K562 (cell line): ENCODE measurements at places on chromosomes 5 and 9. TPM values are rescaled to one million over a fixed set of nuclear protein-coding genes. Genes with fewer than 3 reads are reported as not detected.

- no peak for DNase-seq
Observed at GRCh38 chr9:104177003-104177611, 83.0 kb downstream of the SMC2 start.

GRCh38 chr5:59597690-59598546 is 295.6 kb downstream of the PDE4D start:
- DNase-seq = no peak

DNA sequence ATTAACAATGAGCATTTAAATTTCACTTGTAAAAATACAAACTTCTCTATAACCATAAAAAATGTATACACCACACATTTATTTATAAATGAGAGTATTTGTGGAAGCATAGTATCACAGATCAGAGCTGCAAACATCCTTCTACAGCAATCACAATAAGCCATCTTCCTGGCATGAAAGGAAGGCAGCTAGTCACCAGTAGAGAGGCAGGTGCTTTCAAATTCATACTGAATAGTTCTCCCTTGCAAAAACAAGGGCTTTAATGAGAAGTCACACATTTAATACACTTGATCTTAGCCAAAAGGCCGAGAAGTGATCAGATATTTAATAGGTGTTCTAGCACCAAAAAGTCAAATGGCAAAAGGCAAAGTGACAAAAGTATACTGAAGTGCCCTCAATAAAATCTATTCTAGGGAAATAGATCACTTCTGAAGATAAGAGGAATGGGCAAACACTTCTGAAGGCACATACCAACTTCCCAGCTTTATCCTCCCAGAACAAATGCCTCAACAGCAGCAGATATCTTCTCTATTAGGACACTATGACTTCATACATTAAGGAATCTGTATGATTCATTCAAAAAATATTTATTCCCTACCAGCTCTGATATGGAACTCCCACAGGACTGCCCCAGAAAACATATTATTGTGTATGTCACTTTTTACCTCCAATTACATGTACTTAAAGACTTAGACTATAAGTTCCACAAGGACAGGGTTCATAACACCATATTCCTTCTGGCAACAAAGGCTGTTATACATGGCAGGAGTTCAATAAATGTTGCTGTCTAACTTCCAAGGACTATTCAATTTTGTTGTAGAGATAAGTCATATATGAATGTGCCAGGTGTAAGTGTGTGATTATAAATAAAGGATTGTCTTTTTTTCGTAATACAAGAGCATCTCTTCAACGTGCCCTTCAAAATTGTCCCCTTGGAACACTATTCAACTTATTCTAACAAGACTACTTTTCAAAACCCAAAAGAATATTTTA is 31.7 kb downstream of the MAPKAP1 start:
- no peak for DNase-seq

GRCh38 chr5:103804711-103805110 is 242.1 kb upstream of the NUDT12 start:
- DNase-seq = no peak

DNA sequence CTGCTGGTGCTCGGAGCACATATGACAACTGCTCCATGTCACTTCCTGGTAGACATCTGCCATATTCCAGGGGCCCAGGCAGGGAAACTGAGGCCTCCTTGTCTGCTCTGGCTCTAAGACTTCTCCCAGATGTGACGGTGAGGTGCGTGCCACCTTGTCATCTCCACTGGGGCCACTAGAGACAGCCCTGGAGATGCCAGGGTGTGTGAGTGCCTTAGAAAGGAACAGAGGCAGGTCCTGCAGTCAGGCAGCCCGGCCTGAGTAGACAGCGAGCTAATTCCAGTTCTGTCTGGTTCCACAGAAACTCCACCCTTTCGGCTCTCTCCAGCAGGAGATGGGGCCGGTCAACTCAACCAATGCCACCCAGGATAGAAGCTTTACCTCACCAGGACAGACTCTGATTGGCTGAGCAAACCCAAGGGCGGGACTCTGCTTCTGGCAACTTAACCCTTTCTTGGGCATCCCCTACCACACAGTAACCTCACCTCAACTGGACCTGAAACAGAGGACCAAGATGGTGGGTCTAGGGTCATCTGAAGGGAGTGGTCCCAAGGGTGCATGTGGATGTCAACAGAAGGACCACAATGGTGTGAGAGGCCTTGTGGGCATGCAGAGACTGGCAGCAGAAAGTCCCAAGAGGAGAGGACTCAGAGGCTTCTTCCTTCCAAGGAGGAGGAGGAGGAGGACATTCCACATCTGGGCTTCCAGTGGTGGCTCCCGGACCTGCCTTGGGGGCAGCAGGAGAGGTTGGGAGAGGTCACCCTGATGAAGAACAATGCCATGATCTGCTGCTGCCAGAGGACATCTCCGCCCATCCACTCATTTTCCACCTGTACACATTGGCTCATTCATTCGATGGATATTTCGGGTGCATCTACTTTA is 77.7 kb downstream of the RGS3 start:
- DNase-seq = peak; percentile 90

- DNase-seq = no peak
Observed at GRCh38 chr9:27124151-27124550, 15.1 kb downstream of the TEK start.

DNA sequence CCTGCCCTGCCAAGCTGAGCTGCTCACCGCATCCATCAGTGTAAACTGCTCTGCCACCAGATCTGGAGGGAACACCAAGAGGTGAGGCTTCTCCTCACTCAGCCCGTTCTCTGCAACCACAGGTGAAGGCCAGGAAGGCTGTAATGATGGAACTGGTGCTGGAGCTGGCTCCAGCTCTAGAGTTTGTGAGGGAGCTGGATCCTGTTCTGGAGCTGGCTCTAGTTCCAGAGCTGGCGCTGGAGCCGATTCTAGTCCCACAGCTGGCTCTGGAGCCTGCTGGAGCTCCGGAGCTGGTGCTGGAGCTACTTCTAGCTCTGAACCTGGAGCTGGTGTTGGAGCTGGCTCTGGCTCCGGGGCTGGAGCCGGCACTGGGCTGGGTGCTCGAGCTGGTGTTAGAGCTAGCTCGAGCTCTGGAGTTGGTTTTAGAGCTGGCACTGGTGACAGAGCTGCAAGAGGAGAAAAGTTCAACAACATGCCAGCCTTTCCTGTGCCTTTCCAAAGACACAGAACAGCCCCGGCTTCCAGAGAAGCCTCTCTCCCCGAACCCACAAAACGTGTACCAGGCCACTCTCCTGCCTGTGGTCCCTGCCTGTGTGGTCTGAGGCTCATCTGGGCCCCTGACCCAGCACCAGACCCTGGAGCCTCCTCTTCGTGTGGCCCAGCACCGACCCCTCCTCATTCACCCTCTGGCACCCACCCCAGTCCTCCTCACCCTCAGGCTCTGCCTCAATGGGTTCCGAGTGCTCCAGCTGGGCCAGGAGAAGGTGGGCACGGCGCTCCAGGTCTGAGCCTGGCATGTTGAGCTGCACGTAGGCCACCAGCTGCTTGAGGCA is 12.9 kb downstream of the RALGDS start:
- no peak for DNase-seq

- no peak for DNase-seq
Observed at GRCh38 chr9:96553070-96553469, 66.6 kb downstream of the CDC14B start.

- DNase-seq = no peak
Observed at GRCh38 chr5:155729684-155730059, 597.3 kb upstream of the SGCD start.

- DNase-seq = no peak
Observed at GRCh38 chr9:116907989-116908388, 220.9 kb downstream of the TRIM32 start.

GRCh38 chr9:137786511-137786920 is 91.1 kb upstream of the CACNA1B start:
- DNase-seq = no peak

CDC20B gene
- not detected in 2 replicates for total RNA-seq

ADRB2 gene
- total RNA-seq = 0.04 TPM in 2 replicates

DRD1 gene
- total RNA-seq = not detected in 2 replicates

FBN2 gene
- 0.09 and 0.22 TPM in 2 replicates for total RNA-seq

PCDHA9 gene
- not detected in 2 replicates for total RNA-seq

HOMER1 gene
- 18.6 and 19.2 TPM in 2 replicates for total RNA-seq

FREM1 gene
- total RNA-seq = 0.11 and 0.13 TPM in 2 replicates
